ENCODE measurements at places on chromosomes 2 and 18.

DNA sequence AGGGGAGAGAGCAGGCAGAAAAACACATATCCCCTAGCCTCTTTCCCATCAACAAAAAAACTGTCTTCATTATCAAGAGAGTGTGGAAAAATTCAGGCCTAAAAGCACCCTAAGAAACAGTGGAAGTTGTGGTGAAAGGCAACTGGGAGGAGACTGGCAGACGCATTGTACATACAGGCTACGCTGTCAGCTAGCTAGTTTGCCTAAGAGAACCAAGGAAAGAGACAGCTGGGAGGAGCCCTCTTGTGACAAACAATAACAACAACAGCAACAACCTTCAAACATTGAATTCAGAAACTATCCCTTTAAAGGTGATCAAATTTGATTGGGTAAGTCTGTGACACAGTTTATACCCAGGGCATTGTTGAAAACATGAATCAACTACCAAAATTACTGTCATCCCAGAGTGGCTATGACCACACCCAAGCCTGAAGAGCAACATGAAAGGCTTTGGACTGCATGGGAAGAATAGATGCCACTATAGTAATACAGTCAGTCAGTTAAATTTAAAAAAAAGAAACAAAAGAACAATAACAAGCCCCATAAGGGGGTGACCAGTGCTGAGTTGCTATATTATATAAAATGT is 88.9 kb upstream of the CRIM1 start:
- no peak for DNase-seq

GRCh38 chr18:43875511-43875910 is 598.2 kb upstream of the SYT4 start:
- DNase-seq = no peak

DNA sequence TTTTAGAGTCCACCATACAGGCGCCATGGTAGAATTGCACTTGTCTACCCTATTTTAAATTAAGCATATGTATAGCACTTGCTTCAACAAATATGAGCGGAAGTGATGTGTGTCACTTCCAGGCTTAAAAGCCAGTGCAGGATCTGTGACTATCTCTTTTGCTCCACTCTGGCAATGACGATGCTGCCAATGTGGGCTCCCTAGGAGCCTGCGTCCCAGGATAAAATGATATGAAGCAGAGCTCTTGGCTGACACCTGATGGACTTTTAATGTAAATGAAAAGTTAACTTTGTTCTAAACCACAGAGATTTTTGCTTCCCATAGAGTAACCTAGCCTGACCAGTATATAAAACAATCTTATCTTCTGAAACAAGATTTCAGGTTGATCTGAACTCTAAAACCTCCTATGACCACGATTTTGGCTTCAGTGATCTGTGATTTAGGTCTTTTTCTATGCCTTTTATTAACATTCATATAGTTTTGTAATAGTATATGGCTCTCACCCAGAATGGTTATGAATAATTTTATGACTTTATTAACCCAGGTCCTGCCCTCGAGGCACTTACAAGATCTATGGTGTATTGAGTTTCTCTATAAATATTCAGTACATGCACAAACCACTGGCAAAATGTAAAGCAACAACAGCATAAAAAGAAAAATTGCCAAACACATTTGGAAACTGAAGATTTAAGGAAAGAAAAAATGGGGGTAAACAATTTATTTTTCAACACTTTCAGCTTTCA is 422.5 kb upstream of the PIK3C3 start:
- DNase-seq = no peak

DNA sequence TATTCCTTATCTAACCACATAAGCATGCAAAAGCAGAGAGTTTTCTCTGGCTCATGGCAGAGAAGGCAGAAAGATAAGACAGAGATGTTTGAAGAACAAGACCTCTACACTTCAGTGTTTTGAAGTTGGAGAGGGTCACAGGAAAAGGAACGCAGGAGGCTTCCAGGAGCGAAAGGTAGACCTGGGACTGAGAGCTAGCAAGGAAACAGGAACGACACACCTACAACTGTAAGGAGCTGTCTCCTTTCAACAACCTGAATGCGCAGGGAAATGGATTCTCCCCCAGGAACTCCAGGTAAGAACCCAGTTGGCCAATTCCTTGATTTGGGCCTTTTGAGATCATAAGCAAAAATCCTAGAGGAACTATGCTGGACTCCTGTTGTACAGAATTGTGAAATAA is 746.6 kb upstream of the DDX18 start:
- no peak for DNase-seq

- no peak for DNase-seq
Observed at GRCh38 chr2:61943251-61943650, 37.8 kb downstream of the COMMD1 start.

DNA sequence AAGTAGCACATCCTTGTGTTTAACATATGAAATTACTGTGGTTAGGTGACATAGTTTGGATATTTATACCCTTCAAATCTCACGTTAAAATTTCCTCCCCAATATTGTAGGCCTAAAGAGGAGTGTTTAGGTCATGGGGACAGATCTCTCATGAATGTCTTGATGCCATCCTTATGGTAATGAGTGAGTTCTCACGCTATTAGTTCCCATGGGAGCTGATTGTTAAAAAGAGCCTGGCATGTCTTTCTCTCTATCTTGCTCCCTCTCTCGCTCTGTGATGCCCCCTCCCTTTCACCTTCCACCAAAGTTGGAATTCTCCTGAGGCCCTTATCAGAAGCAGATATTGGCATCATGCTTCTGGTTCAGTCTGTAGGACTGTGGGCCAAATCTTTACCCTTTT is 660.1 kb downstream of the ADCYAP1 start:
- no peak for DNase-seq

- no peak for DNase-seq
Observed at GRCh38 chr2:179272406-179273192, 8.0 kb upstream of the SESTD1 start.

- DNase-seq = no peak
Observed at GRCh38 chr18:24130494-24130893, 8.4 kb upstream of the CABYR start.

DNA sequence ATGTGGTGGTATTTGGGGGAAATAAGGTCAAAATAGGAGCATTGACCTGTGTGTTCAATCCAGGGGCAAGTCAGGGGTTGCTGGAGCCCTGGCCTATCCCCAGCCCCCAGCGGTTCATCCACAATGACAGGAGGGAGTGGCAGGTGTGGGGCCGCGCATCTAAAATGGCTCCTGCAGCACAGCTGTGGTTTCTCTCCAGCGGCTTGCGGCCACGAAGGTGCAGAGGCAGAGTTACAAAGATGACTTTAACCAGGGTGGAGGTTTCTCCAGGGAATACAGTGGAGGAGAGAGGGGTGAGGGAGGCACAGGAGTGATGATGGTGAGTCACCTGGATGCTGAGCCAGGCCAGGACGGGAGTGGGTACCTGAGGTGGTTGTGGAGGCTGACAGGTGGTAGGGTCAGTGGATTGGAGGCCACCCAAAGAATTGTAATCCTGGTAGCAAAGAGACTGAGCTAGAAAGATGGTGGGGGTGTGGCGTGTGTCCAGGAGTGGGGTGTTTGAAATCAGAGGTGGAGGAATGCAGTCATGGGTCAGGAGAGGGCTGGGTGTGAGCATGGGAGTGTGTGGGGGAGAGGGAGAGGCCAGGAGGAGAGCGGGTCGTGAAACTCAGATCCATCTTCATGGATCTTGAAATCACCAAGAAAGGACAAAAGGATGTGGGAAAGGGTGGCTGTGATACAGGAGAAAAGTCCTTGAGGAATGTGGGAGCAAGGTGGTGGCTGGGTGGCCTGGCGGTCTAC is 83.2 kb downstream of the CTIF start:
- DNase-seq = peak; percentile 14

DNA sequence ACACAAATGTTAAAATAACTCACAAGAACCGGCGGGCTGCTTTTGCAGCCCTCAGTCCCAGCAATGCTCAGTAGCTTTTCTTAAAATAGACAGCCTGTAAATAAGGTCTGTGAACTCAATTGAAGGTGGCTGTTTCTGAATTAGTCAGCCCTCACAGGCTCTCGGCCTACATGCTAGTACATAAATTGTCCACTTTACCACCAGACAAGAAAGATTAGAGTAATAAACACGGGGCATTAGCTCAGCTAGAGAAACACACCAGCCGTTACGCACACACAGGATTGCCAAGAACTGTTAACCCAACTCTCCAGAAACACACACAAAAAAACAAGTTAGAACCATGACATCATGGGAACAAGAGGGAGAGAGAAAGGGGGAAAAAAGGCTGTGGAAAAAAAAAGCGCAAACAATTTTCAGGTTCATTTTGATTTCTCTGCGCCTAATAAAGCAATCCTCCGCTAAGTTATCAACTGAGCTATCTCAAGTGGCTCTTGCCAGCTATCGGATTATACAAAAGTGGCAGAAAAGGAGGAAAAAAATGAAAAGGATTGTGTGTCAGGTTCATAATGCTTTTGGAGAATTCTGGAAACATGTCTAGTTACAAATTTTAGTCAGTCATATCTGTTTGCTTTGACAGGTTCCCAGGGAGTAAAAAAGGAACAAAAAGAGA is 89.1 kb downstream of the ZEB2 start:
- DNase-seq = peak; percentile 61

- no peak for DNase-seq
Observed at GRCh38 chr2:205752924-205753323, 70.6 kb downstream of the NRP2 start.

- DNase-seq = no peak
Observed at GRCh38 chr2:76341439-76341838, 630.7 kb upstream of the GCFC2 start.

DNA sequence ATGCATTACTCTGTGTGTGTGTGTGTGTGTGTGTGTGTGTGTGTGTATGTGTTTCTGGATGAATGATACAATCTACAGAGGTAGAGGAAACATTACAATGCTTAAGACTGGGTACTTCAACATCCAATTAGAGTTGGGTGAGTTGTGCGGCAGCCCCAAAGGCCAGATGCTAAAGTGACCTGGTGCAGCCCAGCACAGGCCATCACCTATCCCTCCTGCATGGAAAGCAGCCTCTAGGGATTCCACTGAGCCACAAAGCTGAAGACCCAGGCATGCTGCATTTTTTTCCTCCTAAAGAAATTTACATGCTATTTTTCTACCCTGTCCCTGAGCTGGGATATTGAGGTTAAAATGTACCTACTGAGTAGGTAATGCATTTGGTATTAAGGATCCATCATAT is 79.1 kb upstream of the ETAA1 start:
- DNase-seq = no peak

DNA sequence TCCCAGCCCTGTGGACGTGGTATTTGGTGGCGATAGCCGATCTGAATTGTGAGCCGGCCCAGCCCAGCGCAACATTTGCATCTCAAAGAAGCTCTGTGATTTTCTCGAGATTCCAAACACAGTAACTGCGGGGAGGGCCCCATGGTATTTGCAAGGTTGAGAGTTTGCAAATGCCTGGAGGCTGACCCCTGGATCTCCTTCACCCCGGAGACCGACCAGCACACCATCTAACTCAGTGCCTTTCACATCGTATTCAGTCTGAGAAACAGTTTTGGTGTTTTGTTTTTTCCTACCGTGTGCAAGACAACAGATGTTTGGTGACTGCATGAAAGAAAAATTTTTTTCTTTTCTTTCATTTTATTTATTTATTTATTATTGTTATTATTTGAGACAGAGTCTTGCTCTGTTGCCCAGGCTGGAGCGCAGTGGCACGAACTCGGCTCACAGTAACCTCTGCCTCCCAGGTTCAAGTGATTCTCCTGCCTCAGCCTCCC is 40.3 kb downstream of the MYCN start:
- DNase-seq = no peak

DNA sequence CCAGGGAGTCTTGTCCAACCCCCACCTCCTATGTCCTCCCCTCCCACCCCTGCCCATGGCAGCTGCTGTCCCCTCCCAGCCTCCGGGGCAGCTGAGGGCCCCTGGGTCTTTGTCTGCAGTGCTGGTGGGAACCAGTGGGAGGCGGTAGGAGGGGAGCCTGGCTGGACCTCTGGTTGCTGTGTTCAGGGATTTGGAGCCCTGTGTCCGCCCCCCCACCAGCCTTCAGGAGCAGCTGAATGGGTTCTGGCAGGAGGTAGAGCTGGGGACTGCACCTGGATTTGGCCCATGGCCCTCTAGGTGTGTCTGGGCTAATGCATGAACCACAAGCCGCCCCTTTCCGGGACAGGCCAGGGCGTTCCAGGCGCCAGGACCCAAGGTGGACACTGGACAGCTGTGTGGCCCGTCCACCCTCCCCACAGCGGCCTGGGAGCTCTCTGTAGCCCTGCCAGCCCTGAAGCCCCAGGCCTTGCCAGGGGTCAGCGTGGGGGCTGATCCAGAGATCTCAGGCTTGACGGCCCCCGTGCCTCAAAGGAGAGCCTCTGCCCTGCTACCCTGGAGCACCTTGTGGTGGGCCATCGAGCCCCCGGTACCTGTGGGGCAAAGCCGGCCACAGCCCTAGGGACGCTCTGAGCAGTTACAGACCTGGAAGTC is 25.4 kb downstream of the GPC1 start:
- DNase-seq = peak; percentile 20

DNA sequence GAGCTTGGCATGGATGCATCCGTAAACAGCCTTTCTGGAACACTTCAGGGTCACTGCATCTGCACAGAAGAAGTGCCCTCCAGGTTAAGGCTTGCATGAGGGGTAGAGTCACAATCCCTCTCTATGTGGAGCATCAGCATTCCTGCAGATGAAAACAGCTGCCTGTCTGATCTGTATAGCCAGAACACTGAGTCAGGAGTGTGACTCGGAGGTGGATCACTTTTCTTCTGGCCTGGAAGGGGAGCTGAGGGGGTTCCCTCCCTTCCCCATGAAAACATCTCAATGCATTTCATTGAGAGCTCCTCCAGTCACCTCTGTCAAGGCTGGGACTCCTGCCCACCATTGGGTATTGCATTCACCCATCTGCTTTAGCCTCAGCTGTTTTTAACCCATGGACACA is 72.5 kb upstream of the SERPINE2 start:
- no peak for DNase-seq

DNA sequence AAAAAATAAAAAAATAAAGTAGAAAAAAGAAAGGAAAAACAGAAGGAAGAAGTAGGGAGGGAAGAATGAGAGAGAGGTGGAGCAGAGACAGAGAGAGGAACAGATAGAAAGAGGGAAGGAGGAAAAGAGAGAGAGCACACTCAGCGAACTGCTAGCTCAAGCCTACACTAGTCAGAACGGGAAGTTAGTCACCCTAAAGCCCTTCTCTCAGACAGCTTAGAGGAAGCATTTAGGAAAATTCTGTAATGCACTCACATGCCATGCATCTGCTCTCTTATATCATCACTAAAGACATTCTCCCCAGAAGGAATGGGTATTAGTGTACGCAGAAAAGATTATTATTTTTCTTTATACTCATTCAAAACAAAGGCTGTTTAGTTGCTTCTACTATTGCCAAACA is 68.1 kb upstream of the SULT1C3 start:
- DNase-seq = no peak

DNA sequence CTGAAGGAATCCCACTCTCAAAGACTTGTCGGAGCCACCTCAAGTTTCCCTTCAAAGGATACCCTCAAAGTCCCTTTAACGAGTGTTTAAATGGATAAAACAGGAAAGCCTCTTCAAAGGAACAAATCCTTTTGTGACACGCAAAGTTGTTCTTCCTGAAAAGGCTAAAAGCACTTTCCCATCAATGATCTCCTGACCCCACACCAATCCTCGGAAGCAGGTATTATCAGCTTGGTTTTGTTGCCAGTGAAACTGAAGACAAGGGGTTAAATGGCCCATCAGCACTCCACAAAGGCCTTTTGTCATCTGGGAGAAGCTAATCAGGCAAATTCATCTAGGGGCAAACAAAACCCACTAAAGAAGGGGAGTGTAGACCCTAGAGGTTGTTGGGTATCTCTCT is 418.0 kb upstream of the ID2 start:
- DNase-seq = no peak

Measured in right hindlimb (tissue), 1 donor.